Renal cortical epithelial cell (primary cell): ENCODE measurements at places on chromosomes 2 and 18. TPM values are rescaled to one million over a fixed set of nuclear protein-coding genes. Genes with fewer than 3 reads are reported as not detected.

Gene DTYMK
- total RNA-seq = 12.2 and 47.4 TPM in 2 replicates

- no peak for DNase-seq
These were observed 92.8 kb downstream of the COLEC12 start for GRCh38 chr18:407626-408224.

DNA sequence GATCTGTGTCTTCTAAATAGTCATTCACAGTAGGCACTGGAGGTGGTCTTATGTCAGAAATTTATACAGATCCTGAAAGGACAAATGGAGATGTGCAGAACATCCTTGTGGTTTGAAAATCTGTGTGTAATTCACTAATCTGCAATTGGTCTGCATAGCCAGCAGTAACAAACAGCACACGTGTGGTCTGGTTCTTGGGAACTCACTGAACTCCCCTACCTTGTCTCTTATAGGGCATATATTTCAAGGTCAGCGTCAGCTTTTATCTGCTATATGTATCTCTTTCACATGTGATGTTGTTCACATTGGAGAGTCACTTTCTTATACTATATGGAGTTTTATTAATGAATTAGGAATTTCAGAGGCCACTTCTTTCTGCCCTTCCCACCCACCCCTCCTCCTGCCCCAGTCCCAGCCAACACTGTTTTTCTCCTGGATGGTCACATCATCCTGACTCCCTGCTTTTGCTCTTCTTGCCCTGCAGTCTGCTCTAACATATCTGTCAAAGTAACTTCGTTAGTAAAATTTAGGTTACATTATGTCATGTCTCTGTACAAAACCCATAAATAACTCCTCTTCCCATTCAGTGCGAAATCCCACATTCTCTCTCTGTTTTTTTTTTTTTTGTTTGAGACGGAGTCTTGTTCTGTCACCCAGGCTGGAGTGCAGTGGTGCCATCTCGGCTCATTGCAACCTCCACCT is 35.4 kb upstream of the CABYR start:
- no peak for DNase-seq

DNA sequence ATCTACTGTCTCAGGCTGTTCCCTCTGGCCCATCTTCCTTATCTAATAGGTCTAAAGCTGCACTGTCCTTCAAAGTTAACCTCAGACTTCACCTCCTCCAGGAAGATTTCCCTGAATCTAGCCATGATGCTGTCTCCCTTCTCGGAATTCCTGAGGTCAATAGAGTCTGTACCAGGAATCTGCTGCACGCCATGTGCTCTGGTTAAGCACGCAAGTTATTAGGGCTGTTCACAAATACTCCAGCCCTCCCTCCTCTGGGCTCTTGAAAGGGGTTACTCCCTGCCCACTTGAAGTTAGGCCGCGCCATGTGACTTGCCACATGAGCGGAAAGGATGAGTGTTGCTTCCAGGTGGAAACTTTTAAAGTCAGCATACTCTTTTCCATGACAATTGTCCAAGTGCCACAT is 43.6 kb downstream of the MCFD2 start:
- DNase-seq = no peak

GRCh38 chr2:113064898-113065297 is 2.9 kb upstream of the IL1F10 start:
- no peak for DNase-seq

- DNase-seq = no peak
These were observed 80.5 kb upstream of the HPCAL1 start for GRCh38 chr2:10221976-10222870.

Gene LYPD1
- total RNA-seq = 9.6 and 20.7 TPM in 2 replicates

Gene OR6B2
- total RNA-seq = not detected in 2 replicates

Gene MYO1B
- total RNA-seq = 157 and 165 TPM in 2 replicates

Gene ACMSD
- 3.3 and 21.7 TPM in 2 replicates for total RNA-seq

DNA sequence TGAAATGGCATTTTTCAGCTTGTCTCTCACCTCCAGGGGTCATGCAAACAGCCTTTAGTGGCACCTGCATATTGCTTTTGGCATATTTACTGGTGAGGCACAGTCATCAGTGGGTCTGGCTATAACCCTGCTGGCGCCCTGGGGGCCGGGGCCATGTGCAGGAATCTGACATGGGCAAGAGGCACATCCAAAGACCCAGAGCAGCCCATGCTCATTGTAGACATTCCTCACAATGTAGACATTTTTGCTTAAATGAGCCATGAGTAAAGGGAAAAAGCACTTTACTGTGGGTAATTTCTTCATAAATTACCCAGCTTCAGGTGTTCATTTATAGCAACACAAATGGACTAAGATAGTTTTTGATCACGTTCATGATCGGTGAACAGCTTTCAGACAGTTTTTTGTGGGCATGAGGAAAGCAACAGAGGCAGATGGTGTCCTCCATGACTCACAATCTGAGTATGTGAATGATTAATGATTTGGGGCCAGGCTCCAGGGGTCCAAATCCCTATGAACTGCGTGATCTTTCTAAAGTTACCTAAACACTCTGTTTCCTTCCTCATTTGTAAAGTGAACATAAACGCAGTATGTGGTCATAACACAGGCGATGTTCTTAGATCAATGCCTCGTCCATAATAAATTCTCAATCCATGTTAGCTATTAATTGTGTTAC is 85.8 kb downstream of the LIPG start:
- DNase-seq = peak; percentile 66

Gene FZD7
- 17.1 and 55.2 TPM in 2 replicates for total RNA-seq

Gene IL18R1
- 3.4 and 4.0 TPM in 2 replicates for total RNA-seq

- DNase-seq = no peak
These were observed 25.2 kb upstream of the REL start for GRCh38 chr2:60855989-60856669.

- no peak for DNase-seq
These were observed 138.9 kb downstream of the HDAC4 start for GRCh38 chr2:239261796-239262483.

GRCh38 chr2:128789221-128789620 is 470.6 kb upstream of the HS6ST1 start:
- DNase-seq = no peak

DNA sequence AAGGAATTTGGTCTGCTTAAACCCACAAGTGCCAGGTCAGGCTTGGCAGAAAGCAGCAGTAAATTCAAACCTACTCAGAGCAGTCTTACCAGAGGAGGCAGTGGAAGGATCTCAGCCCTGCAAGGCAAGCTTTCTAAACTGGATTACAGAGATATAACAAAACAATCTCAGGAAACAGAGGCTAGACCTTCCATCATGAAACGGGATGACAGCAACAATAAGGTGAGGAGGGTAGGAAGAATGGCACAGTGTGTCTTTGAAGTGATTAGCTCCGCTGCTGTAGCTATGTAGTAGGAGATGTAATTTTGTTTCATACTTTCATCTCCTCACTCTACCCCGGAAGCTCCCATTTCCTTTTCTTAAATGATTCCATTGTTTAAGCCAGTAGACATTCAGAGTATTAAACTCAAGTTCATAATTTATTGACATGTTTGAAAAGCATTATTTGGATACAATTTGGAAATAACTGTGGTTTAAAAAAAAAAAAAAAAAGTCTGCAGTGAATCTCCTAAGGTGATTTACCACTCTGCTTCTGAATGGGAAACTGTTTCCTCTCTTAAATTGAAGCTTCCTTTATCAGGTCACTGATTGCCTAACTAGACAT is 29.4 kb upstream of the DYSF start:
- DNase-seq = no peak

Gene XIRP2
- not detected in 2 replicates for total RNA-seq

Gene OTOF
- under 0.01 and 0.15 TPM in 2 replicates for total RNA-seq

Gene IL1RL1
- total RNA-seq = 0.05 and 4.3 TPM in 2 replicates

DNA sequence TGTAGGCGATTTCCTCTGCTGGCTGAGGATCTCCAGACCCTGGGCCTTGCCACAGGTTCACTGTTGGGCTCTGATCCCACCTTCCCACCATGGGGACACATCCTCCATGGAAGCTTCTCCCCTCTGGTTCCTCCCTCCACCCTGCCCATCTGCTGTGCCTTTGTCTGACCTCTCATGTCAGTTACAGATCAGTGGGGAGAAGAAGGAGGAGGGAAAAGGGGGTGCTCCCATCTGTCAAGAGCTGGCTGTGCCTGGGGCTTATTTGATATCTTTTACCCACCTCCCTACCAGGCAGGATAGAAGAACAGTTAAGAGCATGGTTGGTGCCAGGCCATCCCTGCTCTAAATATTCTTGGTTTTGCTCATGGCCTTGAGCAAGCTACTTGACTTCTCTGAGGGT is 12.3 kb upstream of the DNAJB2 start:
- no peak for DNase-seq

Gene ARL5A
- 85.4 and 97.2 TPM in 2 replicates for total RNA-seq

GRCh38 chr2:186572705-186573104 is 17.2 kb upstream of the ITGAV start:
- peak; percentile 90 for DNase-seq

- DNase-seq = no peak
These were observed 80.1 kb downstream of the FHOD3 start for GRCh38 chr18:36377626-36378025.

DNA sequence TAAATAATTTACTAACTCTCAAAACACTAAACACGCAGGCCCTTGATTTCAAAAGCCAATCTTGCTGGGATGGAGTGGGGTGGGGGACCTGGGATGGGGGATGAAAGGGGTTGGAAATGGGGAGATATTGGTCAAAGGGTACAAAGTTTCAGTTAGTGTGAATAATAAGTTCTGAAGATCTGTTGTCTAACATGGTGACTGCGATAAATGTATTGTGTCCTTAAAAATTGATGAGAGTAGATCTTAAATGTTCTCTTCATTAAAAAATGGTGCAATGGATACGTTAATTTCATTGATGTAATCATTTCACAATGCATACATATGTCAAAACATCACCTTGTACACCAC is 505 bp upstream of the ACYP2 start:
- DNase-seq = no peak

GRCh38 chr18:79523736-79524180 is 128.0 kb downstream of the NFATC1 start:
- DNase-seq = no peak

Gene YIPF4
- total RNA-seq = 46.0 and 55.3 TPM in 2 replicates

Gene ATP6V1B1
- total RNA-seq = 0.89 TPM in 1 of 2 replicates, not detected in the other

Gene TBR1
- under 0.01 TPM in 1 of 2 replicates, not detected in the other for total RNA-seq

Gene CABYR
- total RNA-seq = 4.5 and 9.2 TPM in 2 replicates

Gene STARD6
- total RNA-seq = 0.15 and 0.69 TPM in 2 replicates

DNA sequence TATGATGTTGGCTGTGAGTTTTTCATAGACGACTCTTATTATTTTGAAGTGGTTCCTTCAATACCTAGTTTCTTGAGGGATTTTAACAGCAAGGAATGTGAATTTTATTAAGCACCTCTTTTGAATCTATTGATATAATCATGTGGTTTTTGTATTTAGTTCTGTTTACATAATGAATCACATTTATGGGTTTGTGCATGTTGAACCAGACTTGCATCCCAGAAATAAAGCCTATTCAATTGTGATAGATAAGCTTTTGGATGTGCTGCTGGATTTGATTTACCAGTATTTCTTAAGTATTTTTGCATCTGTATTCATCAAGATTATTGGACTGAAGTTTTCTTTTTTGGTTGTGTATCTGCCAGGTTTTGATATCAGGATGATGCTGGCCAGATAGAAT is 131.6 kb upstream of the SCN7A start:
- DNase-seq = no peak

- DNase-seq = no peak
These were observed 1083.8 kb upstream of the NRXN1 start for GRCh38 chr2:52115750-52116149.

Gene IL1RN
- total RNA-seq = 1.6 TPM in 1 of 2 replicates, not detected in the other

Gene RGPD4
- total RNA-seq = under 0.01 TPM in 1 of 2 replicates, not detected in the other

Gene HOXD11
- 4.7 and 10.5 TPM in 2 replicates for total RNA-seq

GRCh38 chr2:27378096-27378808 is 2.3 kb downstream of the ZNF513 start:
- peak; percentile 30 for DNase-seq

DNA sequence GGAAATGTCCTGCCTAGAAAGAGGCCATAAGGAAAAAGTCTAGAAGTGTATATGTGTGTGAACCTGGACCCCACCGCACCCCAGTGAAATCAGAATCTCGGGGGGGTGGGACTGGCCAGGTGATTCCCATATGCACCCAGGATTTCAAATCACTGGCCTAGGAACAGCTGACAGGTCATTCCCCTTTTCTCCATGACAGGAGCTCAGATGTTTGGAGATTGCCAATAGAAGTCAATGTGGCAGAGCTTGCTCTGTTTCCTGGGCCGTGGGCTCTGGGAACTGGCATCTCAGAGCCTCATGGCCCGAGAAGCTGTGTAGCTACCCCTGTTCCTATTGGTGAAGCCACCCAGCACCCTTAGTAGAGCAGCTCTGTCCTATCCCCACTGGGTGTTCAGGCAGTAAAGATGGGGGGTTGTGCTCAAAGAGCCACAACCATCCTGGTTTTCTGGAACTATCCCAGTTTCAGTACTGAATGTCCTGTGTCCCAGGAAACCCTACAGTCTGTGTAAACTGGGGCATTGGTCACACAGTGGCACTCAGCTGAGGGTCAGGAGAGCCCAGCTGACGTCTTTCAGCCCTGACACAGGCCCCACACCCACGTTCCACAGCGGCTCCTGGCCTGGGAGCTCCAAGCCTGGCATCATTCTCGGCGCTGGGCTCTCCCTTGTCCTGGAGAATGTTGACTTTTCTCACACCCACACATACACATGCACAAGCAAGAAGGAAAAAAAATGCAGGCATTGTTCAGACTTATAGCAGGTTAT is 18.9 kb downstream of the GNLY start:
- DNase-seq = peak; percentile 78
